H9 (cell line): ENCODE measurements at places on chromosomes 5 and 9. TPM values are rescaled to one million over a fixed set of nuclear protein-coding genes. Genes with fewer than 3 reads are reported as not detected.

The TRPM6 gene
- 0.57 and 0.86 TPM in 2 replicates for total RNA-seq

The PLPP7 gene
- 1.9 and 2.4 TPM in 2 replicates for total RNA-seq

DNA sequence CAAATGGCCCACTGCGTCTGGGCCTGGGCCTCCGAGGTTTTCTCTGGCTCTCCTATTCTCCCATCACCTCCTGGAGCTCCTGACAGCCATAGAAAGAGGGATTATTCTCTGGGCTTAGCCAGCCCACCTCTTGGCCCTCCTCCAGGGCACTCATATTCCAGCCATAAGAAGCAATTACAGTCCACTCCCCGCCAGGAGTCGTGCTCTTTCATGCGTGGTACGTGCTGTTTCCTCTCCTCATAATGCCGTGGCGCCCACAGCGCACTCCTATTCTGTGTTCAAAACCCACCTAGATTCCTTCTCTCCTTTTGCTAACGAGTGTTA lies 240.8 kb upstream of the ZNF462 start:
- DNase-seq, result no peak

GRCh38 chr9:36837431-36838405 lies 196.3 kb downstream of the PAX5 start:
- no peak for DNase-seq

- DNase-seq, result no peak
These were observed 2.4 kb downstream of the TLR4 start for GRCh38 chr9:117706421-117707116.

GRCh38 chr5:122494109-122494508 lies 182.1 kb downstream of the SNCAIP start:
- DNase-seq, result no peak

- peak; percentile 19 for DNase-seq
These were observed 79.8 kb downstream of the LMX1B start for GRCh38 chr9:126693428-126693944.

GRCh38 chr5:38463634-38464521 lies 92.6 kb downstream of the LIFR start:
- DNase-seq, result no peak

- peak; percentile 37 for DNase-seq
These were observed 27.0 kb upstream of the ZNF354B start for GRCh38 chr5:178832618-178833201.
